ENCODE measurements at places on chromosomes 12 and 14.

- DNase-seq, result no peak
Measured at GRCh38 chr12:83158613-83159207, 472.0 kb downstream of the TMTC2 start.

DNA sequence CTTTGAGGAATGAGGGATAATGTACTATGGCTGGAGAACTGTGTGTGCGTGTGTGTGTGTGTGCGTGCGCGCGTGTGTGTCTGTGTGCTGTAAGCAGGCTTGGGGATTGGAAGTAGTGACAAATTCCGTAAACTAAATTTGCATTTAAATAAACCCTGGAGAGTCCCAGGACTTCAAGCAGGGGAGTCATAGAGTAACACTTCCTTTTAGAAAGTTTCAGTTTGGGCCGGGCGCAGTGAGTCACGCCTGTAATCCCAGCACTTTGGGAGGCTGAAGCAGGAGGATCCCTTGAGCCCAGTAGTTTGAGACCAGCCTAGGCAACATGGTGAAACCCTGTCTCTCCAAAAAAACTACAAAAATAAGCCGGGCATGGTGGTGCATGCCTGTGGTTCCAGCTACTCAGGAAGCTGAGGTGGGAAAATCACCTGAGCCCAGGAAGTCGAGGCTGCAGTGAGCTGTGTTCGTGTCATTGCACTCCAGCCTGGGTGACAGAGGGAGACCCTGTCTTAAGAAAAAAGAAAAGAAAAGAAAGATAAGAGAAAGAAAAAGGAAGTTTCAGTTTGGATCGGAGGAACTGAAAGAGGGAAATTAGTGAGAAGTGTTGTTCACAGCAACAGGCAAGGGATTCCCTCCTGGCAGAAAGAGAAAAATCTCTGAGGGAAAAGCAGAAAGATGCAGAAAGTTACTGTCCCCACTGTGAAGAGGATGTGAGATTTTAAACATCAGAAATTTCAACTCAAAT lies 222.7 kb upstream of the SOX5 start:
- DNase-seq, result no peak

DNA sequence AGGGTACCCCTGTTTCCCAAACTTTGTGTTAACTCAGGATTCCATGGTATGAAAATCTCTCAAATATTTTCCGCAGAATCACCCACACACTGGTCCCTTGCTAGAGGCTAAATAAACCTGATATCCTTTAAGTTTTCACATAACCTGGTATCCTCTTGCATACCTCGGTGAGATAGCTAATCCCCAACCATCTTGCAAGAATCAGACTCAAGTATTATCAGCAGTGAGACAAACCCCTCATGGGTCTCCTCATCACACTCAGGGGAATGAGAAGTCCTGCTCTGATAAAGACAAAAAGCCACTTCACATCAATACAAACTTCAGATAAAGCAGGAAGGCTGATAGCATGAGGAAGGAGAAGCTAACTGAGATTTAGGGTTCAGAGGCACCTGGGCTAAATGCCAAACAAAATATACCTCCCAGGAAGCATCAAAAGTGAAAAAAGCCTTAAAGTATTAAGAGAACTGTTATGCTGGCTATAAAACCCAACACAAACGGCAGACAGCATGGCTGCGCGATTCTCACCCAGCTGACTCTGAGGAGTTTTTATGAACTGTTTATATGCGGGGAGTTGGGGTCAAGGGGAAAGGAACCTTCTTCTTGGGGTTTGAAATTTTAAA lies 96.5 kb downstream of the FOXN3 start:
- DNase-seq, result no peak

- DNase-seq, result no peak
Measured at GRCh38 chr14:106200541-106201315, 674.3 kb downstream of the TMEM121 start.

DNA sequence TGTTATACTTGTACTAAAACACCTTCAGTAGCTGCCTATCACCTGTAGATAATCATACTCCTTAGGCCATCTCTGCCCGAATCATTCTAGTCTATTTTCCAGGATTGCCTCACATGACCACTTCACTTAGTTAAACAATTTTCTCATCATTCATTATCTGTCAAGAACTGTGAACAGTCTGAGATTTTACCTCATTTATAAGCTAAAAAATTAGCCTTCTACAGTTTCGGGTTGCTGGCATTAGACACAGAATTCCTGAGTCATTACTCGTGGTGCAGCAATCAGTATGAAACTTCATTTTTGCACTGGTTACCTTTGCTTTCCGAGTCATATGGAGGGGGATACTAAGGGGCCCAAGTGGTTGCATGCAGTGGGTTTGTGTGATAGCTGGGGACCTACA lies 57.6 kb upstream of the OTOGL start:
- DNase-seq, result no peak

DNA sequence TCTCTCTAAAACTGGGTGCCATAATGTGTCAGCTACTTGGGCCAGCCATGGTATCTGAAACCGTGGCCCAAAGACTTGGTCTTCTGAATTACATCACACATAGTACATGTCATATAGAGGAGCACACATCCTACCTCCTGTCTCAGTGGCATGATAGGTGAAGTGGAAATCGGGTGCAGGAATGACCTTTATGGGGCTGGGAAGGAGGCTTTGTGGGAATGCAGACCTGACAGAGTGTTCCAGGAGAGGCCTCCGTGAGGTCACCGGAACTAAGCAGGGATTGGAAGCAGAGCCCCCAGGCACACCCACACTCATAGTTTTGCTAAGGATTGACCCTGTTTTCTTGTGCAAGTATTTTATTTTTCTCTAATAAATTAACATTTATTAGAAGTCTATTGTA lies 82.6 kb downstream of the NTF3 start:
- DNase-seq, result no peak

DNA sequence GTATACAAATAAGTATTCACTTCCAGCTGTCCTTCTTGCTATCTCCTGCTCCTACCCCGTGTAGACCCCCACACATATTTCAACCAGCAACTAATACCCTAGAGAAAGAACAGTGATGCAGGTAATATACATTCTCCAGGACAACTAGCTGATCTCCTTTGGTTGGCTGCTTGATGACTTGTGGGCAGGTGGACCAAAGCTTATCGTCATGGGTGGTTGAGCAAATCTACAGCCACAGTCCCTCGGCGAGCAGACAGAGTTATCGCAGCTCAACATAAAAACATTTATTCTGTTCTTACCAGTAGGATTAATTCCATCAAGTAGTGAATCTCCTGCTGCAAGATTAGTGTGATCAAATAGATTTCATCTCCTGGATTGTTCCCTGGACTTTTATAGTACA lies 314.3 kb downstream of the TMEM132D start:
- DNase-seq, result no peak

DNA sequence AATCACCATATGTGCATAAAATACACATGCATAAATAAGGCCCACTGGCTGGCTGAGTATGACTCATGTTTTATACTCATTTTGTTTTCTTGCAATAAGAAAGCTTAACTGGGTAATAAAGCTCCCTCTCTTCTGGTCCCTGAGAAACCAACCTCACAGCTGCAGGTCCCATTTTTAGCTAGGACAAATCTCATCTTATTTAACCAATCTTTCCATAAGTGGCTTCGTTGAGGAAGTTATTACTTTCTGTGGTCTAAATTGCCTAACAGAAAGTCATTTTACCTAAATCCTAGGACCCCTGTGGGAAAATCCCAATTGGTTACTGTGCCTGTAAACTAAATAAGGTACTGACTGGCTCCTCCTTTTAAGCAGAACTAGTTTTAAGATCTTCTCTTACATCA lies 232.8 kb upstream of the FBXO33 start:
- no peak for DNase-seq

DNA sequence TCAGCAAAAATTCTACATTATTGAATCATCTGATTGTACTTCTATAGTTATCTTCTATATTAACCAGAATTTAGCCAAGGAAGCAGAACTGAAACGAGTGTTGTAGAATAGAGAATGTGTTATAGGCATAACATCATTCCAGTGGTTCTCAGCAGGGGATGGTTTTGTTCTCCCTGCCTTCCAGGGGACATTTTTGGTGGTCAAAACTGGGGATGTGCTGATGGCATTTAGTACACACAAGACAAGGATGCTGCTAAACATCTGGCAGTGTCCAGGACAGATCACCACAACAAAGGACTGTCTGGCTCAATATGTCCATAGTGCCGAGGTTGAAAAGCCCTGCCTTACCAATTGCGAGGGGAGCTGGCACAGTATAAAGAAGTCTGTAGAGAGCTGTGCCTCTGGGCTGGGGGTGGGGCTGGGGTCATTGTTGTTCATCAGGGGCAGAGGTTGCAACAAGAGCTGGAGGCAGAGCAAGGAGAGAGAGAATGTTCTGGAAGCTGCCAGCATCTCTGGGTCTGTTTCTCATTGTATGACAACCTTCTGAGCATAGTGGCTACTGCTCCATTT lies 1472.8 kb downstream of the AACS start:
- no peak for DNase-seq

- DNase-seq, result no peak
Measured at GRCh38 chr14:49954171-49954631, 61.3 kb downstream of the ARF6 start.

- DNase-seq, result no peak
Measured at GRCh38 chr14:102511538-102511937, 2.0 kb upstream of the ANKRD9 start.

- DNase-seq, result no peak
Measured at GRCh38 chr14:20686386-20687143, 2.0 kb upstream of the ANG start.

- DNase-seq, result no peak
Measured at GRCh38 chr14:65423982-65424381, 11.5 kb downstream of the FUT8 start.

DNA sequence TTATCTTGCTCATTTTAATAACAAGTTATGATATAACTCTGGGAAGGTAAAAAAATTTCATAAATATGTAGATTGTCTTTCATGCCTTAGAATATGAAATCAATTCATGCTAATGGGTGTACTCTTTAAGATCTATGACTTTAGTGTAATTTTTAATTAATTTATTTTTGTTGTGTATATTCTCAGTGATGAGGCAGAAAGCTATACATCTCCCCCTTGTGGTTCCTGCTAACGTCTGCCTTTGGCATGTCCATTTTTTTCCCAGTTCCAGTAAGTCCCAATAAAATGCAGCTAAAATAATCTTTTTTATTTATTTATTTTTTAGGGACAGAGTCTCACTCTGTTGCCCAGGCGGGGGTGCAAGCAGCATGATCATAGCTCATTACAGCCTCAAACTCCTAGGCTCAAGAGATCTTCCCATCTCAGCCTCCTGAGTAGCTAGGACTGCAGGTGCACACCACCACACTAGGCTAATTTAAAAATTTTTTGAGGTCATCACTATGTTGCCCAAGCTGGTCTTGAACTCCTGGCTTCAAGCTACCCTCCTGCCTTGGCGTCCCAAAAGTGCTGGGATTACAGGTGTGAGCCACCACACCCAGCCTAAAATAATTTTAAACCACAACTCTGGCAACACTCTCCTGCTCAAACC lies 3.3 kb upstream of the CHURC1 start:
- no peak for DNase-seq

- no peak for DNase-seq
Measured at GRCh38 chr14:49497725-49498348, 88.3 kb downstream of the RPS29 start.

GRCh38 chr12:122880668-122881067 lies 15.3 kb downstream of the VPS37B start:
- no peak for DNase-seq

GRCh38 chr14:88818018-88818417 lies 6.4 kb upstream of the TTC8 start:
- no peak for DNase-seq

DNA sequence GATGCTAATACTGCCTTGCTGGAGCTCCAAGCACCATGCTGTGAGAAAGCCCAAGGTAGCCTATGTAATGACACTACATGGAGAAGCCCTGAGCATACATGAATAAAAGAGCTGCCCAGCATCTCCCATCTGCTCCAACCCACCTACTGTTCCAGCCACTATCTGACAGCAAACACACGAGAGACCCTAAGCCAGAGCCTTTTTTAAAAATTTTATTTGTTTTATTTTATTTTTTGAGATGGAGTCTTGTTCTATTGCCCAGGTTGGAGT lies 95.2 kb upstream of the PRICKLE1 start:
- DNase-seq, result no peak
